Ammon's horn (tissue), 1 donor: ENCODE measurements at places on chromosomes 16 and 17.

- DNase-seq: no peak
These were observed 110.2 kb downstream of the CA10 start for GRCh38 chr17:52048137-52048898.

DNA sequence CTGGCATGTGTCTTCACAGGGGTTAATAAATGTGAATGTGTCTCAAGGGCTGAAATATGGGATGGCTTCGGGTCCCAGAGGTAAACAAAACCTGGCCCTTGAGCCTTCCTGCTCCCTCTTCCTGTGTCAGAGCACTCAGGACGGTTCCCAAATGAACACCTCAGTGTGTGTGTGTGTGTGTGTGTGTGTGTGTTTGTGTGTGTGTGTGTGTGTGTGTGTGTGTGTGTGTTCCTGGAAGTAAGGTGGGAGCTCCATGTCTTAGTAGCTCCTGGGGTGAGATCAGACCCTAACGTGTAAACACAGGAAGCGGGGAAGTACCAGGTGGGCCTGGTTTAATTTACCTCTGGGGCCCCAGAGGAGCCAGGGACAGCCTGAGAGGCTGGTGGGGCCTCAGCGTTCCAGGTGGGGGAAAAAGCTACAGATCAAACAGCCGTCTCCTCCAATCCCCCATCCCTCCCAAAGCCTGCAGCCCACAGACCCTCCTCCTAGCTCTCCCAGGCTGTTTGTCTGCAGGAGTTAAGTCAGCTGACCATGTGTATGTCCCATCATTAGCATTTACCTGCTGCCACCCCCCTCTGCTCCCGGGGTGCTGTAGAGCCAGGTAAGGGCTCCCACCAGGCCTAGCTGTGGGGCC lies 6.1 kb downstream of the KIF19 start:
- DNase-seq: no peak

DNA sequence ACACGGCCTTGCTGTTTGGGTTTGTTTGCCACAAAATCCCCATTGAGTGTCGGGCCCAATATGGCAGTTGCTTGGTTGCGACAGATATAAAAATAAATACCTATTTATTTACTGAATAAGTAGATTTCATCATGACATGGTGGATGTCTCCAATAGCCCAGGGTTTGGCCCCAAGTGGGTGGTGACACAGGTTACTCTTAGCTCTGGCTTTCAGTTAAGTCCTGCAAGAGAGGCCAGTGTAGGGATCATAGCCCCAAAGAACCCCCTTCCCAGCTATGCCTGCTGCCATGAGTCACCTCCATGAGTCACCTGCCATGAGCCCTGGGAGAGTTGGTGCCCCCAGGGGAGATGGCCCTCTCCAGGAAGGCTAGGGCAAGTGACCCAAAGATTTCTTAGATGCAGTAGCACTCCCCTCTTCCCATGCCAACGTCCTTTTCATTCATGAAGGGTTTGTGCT lies 78.7 kb upstream of the LGALS9 start:
- DNase-seq: no peak

DNA sequence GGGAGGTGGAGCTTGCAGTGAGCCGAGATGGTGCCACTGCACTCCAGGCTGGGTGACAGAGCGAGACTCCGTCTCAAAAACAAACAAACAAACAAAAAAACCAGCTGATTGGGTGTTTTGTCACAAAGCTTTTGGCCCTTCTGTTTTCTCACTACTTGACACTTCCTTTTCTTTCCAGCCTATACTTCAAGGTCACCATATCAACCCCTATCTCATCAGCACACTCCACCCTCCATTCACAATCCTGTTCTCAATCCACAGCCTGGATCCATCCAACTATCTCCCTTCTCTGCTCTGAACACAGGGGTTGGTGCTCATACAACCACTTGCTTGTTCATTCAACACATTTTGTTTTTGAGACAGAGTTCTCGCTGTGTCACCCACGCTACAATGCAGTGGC lies 6.6 kb upstream of the MED11 start:
- DNase-seq: no peak

- no peak for DNase-seq
These were observed 595 bp downstream of the BICDL2 start for GRCh38 chr16:3035972-3036725.

- peak; percentile 85 for DNase-seq
These were observed 7.4 kb upstream of the DHRS7B start for GRCh38 chr17:21119247-21119918.

GRCh38 chr16:10362077-10362863 lies 23.6 kb upstream of the ATF7IP2 start:
- no peak for DNase-seq

DNA sequence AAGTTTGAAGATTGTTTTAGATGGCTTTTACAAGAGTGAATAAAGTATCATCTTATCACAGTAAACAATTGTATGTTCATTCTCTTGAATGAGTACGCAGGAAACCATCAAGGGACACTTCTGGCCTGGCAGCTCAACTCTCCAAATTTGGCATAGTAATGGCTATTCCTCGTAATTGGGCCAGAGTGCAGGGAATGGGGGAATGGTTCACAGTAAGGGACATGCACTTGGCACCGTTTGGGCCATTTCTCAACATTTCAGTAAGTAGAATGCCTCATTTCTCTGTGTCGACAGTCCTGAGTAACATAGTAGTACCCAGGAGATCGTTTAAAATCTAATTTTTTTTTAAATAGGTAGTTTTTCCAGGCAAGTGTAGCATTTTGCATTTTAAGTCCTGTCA lies 309.6 kb downstream of the KCNJ2 start:
- no peak for DNase-seq

DNA sequence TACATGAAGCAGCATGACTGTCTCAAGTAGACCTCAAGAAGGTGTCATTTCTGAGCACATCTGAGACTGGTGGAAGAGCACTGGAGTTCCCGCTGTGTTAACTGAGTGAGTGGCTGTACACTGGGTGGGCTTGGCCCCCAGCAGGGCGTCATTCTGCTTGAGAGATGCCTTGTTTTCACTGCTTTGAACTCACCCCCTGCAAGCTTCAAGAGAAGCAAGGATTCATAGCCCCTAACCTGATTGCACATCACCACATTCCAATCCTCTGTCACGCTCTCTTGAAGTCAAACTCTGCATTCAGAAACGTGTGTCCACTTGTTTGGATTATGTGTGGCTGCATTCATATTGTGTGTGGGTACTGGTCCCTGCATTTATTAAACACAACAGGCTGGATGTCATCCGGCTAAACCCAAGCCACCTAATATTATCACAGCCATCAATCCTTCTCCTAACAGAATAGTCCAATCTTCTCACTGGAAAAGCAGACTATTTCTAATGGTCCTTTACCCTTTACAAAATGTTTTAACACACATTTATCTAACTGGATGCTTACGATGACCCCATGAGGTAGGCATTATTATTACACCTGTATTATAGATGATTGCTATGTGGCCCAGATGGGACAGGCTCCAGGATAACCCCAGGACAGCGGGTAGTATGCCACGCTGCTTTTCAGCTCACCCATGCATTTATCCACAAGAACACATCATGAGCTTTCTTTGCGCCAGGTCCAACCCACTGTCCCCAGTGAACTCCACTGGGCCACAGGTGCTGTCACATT lies 76.3 kb downstream of the USP31 start:
- no peak for DNase-seq

GRCh38 chr17:4795168-4795567 lies 796 bp upstream of the PSMB6 start:
- no peak for DNase-seq
